Left ventricle myocardium inferior (tissue), 1 donor: ENCODE measurements at places on chromosomes 1 and 21. TPM values are rescaled to one million over a fixed set of nuclear protein-coding genes. Genes with fewer than 3 reads are reported as not detected.

ILDR2 gene
- 3.6 TPM for total RNA-seq

FBXO2 gene
- 1.9 TPM for total RNA-seq

RBM11 gene
- total RNA-seq: 0.30 TPM

CFAP57 gene
- total RNA-seq: not detected

CSMD2 gene
- total RNA-seq: 0.14 TPM

OR2M5 gene
- total RNA-seq: not detected

C1orf167 gene
- 2.5 TPM for total RNA-seq
